ENCODE measurements at places on chromosomes 5 and 9.
A peak's percentile ranks its signal among the peaks of the same experiment; 100 is the strongest.

DNA sequence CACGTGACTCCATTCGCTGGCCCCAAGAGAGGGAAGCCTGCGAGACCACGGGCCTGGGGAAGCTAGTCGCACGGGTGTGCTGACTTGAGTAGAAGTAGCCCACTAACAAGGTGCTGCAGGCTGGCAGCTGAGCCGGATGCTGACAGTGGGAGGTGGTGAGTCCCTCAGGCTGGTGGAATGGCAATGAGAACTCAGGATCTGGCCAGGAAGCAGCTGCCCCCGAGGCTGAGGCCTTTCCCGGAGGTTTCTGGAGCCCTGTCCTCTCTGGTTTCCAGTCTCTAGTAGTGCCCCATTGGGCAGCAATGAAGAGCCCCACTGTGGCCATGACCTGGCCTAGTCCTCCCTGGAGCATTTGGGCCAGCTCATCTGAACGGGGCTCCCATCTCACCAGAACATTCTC, 366.7 kb upstream of the IRX4 start:
- no peak for DNase-seq

- DNase-seq, result no peak
Measured at GRCh38 chr5:171725205-171725601, 60.4 kb upstream of the SMIM23 start.

- peak; percentile 14 for DNase-seq
Measured at GRCh38 chr9:37036371-37036775, 2.3 kb upstream of the PAX5 start.

DNA sequence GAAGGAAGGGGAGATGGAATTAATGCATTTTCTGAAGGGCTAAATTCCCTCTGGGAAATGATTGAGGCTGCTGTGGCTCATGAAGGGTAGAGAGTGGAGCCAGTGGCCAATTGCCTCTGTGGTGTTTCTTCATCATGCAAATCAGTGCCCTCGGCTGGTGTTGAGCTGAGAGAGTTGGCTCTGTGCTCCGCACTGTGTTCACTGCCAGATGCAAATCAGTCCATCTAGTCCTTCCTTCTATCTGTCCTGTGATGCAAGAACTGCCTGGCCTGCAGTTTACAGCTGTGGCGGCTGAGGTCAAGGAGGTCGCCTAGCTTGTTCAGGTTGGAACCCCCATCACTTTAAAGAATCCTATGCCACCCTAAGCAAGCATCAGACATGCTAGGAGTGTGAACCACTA, 6.0 kb downstream of the TMEM171 start:
- no peak for DNase-seq

- no peak for DNase-seq
Measured at GRCh38 chr5:157107508-157107907, 1.3 kb downstream of the HAVCR2 start.

- no peak for DNase-seq
Measured at GRCh38 chr9:108184941-108185340, 670.8 kb downstream of the ACTL7B start.

DNA sequence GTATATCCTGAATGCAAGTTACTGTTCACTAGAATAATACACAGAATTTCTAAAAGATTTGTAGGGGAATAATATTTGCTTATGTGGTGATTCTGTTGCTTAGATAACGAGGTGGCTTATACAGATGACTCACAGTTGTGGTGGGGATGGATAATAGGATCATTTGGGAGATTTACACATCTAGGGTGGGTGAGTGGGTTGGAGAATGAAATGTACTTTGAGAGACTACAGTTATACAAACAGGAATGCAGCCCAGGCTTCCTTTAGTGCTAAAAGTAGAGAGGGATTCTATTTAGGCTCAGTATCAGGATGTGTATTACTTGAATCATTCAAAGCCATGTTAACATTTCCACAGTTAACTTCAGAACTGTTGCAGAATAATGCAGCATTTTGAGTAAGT, 1.8 kb downstream of the CTXN3 start:
- no peak for DNase-seq

DNA sequence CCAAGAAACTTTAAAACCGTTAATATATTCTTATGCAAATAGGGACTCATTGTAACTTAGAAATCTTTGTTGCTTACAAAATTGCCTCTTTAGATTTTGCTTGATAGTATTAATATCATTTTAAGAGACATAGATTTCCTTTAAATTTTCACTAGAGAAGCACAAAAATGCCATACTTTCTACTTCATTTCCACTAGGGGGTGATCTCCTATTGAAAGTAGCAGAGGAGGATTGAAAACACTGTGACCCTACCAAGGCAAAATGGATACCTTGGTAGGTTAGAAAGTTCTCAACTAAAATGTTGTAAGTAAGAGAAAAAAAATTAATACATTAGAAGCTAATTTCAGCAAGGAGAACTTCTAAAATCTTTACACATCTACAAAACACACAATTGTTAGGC, 204.9 kb downstream of the CHSY3 start:
- DNase-seq, result no peak

GRCh38 chr5:126482591-126482990, 59.4 kb downstream of the GRAMD2B start:
- no peak for DNase-seq

GRCh38 chr5:59769832-59770231, 123.7 kb downstream of the PDE4D start:
- DNase-seq, result no peak

DNA sequence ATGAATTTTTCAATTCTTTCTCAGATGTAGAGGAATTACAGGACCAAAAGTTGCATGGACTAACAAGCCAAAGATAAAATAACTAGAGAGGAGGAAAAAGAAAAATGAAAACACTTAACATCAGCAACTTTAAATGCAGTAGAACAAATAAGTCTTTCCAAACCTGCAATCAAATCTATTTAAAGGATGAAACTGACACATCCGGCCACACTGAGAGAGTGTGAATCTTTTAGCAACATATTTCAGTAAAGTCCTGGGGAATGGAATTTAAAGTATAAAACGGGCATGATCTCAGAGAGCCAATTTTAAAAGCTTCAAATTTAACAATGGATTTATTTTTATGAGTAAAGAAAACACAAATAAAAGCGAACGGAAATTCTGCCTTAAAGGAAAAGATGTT, 17.1 kb downstream of the CAST start:
- no peak for DNase-seq

GRCh38 chr5:131633830-131634229, 1.2 kb downstream of the RAPGEF6 start:
- DNase-seq, result no peak

GRCh38 chr5:1032551-1033027, 24.0 kb downstream of the NKD2 start:
- DNase-seq, result no peak

GRCh38 chr5:141944076-141944475, 13.9 kb downstream of the PCDH12 start:
- no peak for DNase-seq

DNA sequence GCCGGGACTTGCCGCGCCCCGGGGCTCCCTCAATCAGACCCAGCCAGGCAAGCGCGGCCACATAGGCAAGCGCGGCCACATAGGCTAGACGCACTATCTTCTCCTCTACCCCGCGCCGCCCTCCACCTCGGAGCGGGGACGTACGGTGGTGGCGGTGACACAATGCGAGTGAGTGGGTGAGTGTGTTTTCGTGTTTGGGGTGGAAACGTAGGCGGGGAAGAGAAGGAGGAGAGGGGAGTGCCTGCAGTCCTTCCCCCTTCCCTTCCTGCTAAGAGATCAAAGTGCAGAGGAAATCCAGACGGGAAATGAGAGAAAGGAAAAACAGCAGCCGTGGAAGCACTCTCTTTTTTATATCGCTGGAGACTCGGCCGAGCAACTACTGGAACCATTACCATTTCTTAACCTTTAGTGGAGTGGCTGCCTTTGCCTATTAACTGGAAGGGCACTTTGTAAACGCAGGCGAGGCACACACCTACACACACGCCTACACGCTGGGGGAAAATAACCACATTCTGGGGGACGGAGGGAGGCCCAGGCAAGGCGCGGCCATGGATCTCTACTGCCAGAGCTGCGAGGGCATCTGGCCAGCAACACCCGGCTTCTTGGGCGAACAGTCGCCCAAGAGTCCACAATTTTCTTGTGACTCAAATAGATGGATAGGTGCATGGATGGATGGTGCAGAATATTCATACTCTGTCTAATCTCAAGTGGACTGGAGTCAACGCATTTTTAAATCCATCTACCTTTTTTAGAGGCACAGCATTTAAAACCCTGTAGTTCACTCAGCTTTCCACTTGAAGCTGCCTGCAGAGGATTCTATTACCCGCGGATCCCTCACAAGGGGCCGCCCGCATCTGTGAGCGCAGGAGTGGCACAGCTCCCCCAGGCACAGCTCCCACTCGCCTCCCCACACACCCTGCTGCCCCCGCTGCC, 2.1 kb downstream of the EDIL3 start:
- no peak for DNase-seq

DNA sequence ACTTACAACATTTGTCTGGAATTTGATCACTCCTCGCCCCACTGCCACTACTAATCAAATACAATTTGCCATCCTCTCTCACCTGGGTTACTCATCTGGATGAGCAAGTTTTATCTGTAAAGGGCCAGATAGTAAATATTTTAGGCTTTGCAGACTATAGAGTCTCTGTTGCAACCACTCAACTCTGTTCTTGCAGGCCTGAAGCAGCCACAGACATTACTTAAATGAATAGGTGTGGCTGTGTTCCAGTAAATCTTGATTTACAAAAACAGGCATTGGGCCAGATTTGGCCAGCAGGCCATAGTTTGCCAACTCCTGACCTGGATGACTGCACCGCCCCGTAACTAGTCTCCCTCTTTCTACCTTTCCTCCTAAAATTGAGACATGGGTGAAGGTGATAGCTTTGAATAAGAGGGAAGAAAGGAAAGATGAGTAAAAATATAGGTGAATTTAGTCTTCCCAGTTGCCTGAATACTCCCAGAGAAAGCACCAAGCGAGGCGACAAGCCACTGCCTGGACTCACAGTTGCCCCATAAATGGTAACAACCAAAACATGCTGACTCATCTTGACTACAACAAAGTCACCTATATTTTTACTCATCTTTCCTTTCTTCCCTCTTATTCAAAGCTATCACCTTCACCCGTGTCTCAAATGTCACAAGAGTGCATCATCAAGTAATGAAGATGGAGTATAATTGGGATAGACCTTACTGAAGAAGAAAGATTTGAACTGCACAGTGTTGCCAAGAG, 32.5 kb upstream of the SCAMP1 start:
- DNase-seq, result no peak

GRCh38 chr9:93582115-93582514, 5.7 kb downstream of the PHF2 start:
- DNase-seq, result no peak

- DNase-seq, result no peak
Measured at GRCh38 chr9:8745347-8745746, 945.8 kb upstream of the DMAC1 start.

DNA sequence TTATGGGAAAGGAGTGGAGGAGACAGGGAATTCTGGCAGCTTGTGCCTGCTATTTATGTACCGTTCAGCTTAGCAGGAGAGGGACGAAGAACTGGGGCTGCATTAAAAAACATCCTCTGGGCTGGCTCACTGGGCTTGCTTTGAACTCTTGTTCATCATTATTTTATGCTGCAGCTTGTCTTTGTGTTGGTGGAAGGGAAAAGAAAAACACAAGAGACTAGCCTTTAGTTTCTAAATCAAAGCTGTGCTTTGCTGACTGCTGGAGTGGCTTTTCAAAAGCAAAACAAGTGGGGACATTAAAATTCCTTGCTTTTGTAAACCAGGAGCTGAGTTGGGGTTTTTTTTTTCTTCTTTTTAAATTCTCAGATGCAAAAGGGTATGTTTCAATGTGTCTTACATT, 5.9 kb upstream of the RGMB start:
- no peak for DNase-seq

GRCh38 chr9:129716091-129716490, 36.8 kb downstream of the PTGES start:
- DNase-seq, result no peak

DNA sequence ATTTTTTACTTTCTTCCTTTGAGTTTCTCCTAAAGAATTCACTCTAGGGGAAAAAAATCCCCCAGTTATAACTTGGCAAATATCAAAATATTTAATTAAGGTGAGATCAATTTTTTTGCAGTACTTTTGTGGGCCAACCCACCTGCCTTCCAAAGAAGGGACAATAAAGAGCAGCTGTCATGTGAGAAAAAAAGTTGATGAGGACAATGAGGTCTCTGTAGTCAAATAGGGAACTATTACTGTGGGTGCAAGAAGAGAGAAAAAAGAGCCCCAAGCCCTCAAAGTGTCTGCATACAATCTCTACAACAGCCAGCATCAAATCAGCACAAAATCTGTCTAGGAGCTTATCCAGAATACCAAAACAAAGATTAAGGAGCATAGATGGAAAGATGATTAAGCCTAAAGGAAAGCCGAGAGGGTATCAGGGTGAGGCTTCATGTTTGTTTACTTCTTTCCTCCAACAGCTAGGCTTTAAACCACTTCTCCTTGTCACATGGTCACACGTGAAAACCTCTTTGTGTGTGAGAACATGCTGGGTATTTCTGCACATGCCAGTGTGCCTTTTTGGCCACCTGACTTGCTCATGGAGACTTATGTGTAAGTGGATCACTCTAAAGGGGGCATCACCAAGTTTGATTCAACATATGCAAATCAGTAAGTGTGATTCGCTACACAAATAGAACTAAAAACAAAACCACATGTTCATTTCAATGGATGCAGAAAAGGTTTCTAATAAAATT, 19.2 kb upstream of the FYB1 start:
- no peak for DNase-seq

- peak; percentile 9 for DNase-seq
Measured at GRCh38 chr9:125747765-125748445, 732 bp downstream of the PBX3 start.

GRCh38 chr9:124455820-124456219, 5.6 kb downstream of the ADGRD2 start:
- DNase-seq, result no peak

DNA sequence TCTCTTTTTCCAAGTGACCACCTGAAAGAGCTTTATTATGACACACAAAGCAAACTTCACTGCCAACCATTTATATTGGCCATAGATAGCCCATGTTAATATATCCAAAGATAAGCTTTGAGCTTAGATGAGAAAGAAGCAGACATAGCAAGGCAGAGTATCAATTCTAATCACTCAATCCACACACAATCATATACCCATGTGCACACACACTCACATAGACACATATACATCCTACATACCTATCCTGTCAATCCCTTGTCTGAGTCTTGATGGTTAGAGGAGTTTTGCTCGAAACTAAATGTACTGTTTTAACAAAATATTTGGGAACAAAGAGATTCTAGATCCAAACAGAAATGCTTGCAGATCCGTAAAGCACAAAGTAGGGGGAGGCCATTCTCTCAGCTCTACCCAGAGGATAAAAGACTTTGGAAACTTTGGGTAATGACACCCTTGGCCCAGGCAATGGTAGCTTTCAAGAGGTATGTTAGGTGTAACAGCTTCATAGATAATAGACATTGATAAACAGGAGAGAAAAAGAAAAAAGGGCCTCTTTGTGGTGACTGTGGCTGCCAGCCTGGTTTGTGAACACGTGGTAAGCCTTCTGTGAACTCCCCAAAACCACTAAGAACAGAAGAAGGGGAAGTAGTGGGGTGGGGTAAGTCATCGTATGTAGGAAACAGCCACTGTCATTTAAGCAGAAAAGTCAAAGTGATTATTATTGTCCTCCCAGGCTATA, 121.6 kb downstream of the TLR4 start:
- peak; percentile 3 for DNase-seq

Measured in stimulated activated naive CD4-positive, alpha-beta T cell treated with Interleukin-2 at 50 U/mL for 16 hours (primary cell).